Suppressor macrophage (primary cell): ENCODE measurements at places on chromosomes 7 and 10.

GRCh38 chr7:101865031-101865430 lies 47.6 kb downstream of the CUX1 start:
- DNase-seq = no peak

DNA sequence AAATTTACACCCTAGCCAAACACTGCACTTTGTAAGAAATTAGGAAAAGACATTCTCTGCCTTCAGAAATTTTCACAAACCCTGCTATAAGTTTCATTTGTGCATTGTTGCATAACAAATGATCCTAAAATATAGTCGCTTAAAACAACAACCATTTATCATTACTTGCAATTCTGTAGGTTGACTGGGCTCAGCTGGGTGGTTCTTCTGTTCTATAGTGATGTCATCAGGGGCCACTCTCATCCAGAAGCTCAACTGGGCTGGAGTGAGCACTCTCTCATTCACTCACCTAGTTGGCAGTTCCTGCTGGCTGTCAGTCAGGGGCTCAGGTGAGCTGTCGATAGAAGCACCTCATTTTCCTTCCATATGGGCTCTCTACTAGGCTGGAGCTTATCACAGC lies 20.7 kb upstream of the FGFR2 start:
- no peak for DNase-seq

DNA sequence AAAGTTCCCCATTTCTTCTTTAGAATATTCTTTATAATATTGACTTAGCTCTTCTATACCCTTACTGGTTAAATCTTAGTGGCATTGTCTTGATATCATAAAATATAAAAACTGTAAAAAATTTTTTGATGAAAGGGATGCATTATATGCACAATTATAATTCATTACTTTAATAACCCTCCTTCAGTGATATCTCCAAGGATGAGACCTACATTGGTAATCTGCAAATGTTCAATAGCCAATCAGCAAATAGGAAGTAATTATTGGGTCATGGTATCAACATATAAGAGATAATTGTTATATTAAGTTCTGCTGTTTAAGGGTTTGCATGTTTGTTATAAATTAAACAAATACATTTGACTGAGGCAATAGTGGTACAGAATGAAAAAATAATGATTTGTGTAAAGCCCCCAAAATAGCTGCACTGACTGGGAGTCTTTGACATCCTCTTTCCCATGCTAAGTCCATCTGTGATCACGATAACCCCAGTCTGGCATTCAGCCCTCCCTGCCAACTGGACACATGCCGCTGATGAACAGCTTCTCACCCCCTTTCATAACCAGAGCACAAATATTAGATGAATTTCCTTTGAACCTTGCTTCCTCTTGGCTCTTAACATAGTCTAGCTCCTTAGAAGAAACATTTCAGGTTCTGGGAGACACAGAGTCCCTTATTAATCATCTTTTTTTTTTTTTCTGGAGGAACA lies 169.5 kb downstream of the CPED1 start:
- no peak for DNase-seq

DNA sequence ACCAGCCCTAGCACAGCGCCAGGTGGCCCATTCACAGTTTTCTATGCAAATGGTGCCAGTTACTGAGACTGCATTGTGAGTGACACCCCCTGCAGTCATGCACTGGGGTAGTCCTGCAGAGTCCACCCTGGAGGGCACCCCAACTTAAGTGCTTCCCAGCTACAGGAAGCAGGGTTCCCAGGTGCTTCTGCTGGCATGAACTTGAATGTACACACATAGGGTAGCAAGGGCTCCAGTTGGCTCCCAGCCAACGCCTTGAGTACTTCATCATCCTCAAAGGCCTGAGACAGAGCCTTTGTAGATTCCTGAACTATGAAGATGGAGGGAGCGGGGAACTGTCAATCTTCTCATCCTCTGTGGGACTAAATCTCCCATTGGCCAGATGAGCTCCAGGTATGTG lies 11.5 kb upstream of the NPFFR1 start:
- no peak for DNase-seq

GRCh38 chr10:48254750-48255512 lies 19.6 kb downstream of the FRMPD2 start:
- no peak for DNase-seq

DNA sequence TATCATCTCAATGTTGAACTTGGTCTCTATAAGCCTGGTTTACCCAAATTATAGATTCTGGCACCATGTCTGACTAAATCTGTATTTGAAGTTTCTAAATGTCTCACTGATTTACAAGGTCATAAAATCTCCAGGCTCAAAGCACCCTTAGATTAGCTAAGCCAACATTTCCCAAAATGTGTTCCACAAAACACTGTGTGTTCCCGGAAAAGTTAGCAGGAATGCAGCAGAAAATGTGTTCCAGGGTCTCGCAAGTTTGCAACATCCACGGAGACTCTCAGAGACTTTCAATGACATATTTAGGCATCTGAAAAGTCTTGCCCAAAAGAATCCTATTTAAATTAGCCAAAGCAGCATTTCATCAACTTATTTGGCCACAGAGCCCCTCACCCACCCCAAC lies 91.9 kb downstream of the SORBS1 start:
- no peak for DNase-seq

- DNase-seq = no peak
These were observed 281.1 kb upstream of the MEOX2 start for GRCh38 chr7:15967551-15967950.
